GM12865 (cell line): ENCODE measurements at places on chromosomes 5 and 9.

GRCh38 chr5:173245319-173246134, 10.5 kb upstream of the NKX2-5 start:
- no peak for DNase-seq

DNA sequence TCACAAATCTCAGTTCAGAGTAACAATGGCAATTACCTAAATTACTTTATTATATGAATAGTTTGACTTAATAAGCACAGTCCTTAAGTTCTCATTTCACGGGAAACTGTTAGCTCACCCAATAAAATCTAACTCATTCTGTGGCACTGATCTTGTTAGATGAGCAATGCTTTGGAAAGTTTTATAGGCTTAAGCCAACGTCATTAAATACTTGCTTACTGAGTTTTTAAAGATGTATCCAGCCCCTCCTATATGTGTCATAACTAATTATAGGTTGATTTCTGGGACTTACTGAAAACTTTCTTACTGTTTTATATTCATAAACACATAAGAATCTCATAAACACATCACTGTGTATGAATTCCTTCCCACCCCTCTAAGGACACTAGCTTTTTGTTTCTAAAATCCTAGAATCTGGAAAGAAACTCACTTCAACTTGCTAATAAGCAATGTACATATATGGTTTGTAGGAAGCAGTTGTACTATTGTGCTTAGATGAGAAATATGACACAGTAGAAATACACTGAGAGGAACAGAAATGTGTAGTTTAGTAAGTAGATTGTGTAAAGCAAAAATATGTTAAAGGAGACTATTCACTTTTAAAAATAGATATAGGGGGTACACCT, 14.1 kb upstream of the MARCOL start:
- DNase-seq, result no peak

GRCh38 chr9:16540743-16541613, 329.5 kb downstream of the BNC2 start:
- DNase-seq, result no peak

DNA sequence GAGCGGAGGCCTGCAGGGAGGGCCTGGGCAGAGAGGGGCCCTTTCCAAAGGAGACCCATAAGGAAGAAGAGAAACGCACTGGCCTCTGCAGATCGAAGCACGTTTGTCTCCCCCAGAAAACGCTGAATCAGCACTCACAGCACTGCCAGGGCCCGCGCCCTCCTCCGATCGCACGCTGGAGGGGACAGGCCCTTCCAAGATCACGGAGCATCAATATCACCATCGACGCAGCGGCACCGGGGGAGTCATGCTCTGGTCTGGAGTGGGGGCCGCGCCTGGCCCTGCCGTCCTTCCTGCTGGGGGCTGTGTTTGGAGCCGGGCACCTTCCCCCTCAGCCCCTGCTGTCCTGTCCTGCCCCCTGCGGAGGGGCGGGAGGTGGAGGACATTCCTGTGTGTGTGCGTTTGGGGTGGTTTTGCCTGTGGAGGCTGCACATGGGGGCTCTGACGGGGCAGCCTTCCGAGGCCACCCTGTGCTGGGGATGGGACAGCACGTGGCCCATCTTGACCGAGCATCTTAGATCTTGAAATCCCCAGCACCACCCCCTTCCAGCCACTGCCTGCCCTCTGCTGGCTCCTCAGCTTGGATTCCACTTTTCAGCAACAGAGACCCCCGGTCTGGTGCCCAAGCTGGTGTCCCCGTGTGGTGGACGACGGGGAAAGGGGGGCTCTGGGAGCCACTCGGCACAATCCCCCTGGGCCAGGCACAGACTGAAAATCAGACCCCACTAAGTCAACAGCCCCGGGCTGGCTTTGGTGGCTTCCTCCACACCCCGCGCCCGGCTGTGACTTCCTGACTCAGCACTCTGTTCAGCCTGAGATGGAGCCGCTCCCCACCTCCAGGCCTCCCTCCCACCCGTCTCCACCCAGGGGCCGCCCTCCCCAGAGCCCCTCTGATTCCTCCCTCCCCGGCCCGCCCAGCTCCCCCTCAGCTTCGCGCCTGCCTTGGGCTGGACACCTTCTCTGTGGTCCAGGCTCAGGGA, 8.3 kb downstream of the TMEM250 start:
- DNase-seq, result peak; percentile 80

GRCh38 chr9:89358985-89359384, 40.7 kb downstream of the SECISBP2 start:
- DNase-seq, result no peak

DNA sequence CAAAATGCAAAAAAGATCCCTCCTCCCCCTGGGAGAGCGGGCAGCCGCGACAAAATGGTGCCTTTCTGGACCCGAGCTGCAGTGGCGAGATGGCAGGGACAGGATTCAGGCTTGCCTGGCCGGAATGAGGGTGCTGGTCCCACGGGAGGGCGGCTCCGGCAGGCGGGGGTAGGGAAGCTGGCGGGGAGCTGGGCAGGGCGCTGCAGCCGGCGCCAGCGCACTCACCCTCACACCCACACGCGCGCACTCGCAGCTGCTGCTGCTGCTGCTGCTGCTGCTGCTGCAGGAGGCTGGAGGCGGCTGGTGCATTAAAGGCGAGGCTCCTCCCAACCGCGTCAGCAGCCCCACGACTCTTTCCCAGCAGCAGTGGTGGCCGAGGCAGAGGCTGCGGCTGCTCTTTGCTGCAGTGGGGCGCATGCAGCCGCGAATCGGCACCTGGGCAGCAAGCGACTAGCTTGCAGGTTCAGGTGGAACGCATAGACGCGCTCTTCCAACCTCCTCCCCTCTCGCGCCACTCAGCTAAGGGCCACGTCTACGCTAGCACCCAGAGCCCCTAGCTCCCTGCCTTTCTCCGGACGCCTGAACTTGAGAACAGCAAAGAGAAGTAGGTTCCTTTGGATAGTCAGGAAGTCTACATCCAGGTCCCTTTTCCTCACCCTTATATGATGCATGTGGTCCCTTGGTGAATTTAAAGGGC, at the start of gene PPP2R2B:
Gene PPP2R2B (minus strand): TSS at position 282 of the 697 bp plus-strand sequence.
- DNase-seq, result no peak

DNA sequence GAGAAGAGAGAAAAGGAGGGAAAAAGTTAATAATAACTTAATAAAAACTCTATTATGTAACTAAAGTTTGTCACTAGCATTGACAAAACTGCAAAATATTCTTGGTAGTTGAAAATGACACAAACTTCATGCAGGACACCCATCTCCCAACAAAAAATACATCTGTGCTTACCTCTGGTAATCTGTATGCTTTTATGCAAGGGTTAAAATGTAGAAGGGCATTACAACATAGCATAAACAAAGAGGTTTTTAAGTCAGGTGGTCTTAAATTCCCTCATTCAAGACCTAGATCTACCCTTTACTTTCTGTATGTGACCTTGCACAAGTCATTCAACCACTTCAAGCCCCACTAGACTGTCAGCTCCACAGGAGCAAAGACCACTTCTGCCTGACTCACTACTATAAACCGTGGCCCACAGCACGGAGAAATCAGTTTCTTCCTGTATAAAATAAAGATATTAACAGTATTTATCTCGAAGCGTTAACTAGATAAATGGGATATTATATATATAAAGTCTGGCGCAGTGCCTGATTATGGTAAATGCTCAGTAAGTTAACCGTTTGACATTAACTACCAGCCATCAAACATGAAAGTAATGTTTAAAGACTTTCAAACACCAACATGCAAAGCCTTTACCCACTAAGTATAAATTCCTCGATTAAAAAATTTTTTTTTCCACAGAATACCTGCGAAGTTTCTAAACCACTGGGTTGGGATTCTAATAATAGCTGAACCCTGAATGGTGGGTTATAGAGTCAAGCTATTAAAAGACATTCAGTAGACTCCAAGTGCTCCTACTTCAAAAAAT, 2.0 kb downstream of the FBXL17 start:
- peak; percentile 35 for DNase-seq

- no peak for DNase-seq
These were observed at the start of gene SOX30 for GRCh38 chr5:157652377-157652692. SOX30 (minus strand) TSS chr5:157652438; CDS start chr5:157652078, 360 bp downstream.

- DNase-seq, result peak; percentile 57
These were observed 145.7 kb downstream of the ARHGAP26 start for GRCh38 chr5:142915813-142916424.

GRCh38 chr5:6861667-6862066, 148.4 kb downstream of the TENT4A start:
- DNase-seq, result no peak

DNA sequence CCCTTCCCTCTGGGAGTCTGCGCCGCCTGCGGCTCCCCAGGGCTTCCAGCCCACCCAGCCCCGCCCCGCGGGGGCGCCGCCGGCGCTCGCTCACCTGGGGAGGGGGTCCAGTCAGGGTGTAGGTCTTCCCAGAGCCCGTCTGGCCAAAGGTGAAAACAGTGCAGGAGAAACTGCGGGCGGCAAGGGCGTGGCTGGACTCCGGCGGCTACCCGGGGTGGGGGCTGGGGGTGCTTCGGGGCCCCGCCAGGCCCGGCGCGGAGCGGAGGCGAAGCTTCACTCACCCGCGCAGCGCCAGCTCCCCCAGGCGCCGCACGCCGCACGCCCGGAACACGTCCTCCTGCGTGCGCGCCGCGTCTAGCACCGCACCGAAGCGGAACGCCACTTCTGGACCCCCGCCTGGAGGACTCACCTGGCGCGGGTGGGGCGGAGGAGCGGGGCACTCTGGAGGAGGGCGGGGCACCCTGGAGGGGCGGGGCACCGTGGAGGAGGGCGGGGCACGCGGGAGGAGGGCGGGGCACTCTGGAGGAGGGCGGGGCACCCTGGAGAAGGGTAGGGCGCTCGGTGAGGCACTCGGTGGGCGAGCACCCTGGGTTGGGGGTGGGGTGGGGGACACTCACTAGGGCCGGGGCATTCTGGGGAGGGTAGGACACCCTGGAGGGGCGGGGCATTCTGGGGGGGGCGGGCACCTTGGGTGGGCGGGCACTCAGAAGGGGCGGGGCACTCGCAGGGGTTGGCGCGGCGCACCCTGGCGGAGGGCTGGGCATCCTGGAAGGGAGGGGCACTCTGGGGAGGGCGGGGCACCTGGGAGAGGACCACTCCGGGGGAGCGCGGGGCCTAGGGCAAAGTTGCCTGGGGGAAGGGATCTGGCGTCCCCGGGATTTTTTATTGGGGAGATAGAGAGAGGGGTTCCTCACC, 814 bp downstream of the KIF12 start:
- no peak for DNase-seq

GRCh38 chr9:17509701-17510100, 69.2 kb upstream of the SH3GL2 start:
- no peak for DNase-seq

DNA sequence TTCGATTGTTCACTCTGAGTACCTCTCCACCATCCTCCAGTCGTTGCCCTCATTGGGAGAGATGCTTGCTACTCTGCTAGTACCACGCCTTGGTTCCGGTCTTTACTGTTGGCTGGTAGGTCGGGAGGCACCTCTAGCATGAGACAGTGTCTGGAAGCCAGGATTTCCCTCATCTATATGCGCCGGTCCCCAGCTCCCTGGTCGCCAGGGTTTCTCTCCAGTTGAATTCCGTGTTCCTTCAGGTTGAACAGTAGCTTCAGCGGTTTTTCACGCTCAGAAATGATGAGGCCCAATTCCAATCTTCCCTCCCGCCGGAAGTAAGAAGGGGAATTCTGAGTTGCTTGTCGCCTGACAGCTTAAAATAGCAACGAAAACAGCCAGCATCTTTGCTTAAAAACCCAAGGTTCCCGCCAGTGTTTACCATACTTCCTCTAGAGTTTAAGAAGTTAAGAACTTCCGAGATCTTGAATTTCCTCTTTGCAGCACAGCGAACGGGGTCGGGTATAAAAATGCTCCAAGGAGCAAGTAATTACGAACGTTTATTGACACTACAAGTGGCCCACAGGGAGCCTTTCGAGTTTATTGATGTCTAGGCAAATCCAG, 1.3 kb upstream of the ST8SIA4 start:
- DNase-seq, result peak; percentile 86

GRCh38 chr9:95143591-95144561, 173.6 kb downstream of the FANCC start:
- DNase-seq, result no peak

- peak; percentile 14 for DNase-seq
These were observed 754.3 kb upstream of the GRAMD2B start for GRCh38 chr5:125668884-125669283.

GRCh38 chr5:56259002-56259511, 25.9 kb upstream of the ANKRD55 start:
- DNase-seq, result peak; percentile 53

- DNase-seq, result no peak
These were observed 77.6 kb downstream of the PLAC8L1 start for GRCh38 chr5:146027751-146028150.

- DNase-seq, result no peak
These were observed 88.5 kb upstream of the SPDL1 start for GRCh38 chr5:169494941-169495548.

- DNase-seq, result no peak
These were observed 51.5 kb downstream of the UBE2R2 start for GRCh38 chr9:33868440-33868973.

- DNase-seq, result peak; percentile 52
These were observed 190.3 kb upstream of the SEMA6A start for GRCh38 chr5:116764941-116765340.

- DNase-seq, result peak; percentile 82
These were observed 6.3 kb upstream of the DNAJB5 start for GRCh38 chr9:34983209-34983608.

- no peak for DNase-seq
These were observed 3.3 kb downstream of the SEPTIN8 start for GRCh38 chr5:132773601-132774355.

DNA sequence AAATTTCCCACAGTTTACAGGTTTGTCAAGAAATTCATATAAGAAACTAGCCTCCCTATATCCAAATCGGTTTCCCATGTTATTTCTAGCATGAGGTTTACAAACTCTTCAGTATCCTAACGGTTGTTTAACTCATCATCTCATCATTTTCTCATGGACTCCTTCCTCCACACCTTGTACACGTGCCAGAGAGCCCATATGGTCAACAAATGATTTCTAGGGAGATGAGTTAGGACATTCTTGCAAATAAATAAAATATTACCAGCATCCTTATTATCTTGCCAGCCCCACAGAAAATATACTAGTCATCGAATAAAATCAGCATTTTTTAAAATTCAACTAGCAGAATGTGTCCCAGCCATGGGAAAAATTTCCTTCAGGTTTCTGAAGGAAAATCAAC, 285.2 kb downstream of the EBF1 start:
- DNase-seq, result no peak

DNA sequence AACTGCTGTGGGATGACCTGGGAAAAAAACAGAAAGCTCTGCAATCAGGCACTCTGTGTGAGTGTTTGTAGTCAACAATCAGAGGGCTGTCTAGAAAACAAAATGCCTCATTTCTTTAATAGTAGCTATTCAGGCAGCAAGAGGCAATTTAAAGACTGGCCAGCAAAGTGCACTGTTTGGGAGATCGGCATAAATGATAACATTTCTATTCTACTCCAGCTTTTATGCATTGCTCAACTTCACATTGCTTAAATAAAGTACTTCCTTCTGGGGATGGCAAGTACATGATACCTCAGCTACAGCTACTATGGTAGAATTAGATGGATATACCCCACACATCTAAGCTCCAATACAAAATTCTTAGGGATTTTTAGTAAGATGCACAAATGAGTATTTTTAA, 193.1 kb downstream of the DCP2 start:
- no peak for DNase-seq

GRCh38 chr9:3575821-3576220, 50.0 kb upstream of the RFX3 start:
- no peak for DNase-seq
